Effector memory CD4-positive, alpha-beta T cell (primary cell): ENCODE measurements at places on chromosomes 7 and 10.
A peak's percentile ranks its signal among the peaks of the same experiment; 100 is the strongest.

DNA sequence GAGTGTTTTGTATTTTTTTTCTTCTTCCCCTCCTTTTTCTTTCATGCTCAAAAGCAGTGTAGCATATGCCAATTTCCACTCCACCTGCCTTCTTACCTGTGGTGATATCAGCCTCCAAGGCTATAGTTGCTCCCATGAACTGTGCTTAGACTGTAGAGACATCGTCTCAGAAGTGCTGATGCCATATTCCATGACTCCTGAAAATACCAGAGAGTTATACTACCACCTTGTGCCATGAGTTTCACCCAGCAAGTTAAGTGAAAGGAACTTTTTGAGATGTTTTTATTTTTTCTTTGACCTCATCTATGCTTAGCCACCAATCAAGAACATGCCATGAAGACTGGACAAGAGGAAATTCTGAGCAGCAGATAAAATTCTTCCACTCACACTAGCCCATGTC, 142.8 kb upstream of the SEMA3E start:
- no peak for DNase-seq

GRCh38 chr7:122143376-122143750, 686 bp downstream of the AASS start:
- no peak for DNase-seq

GRCh38 chr7:22572292-22572691, 72.3 kb upstream of the STEAP1B start:
- no peak for DNase-seq

DNA sequence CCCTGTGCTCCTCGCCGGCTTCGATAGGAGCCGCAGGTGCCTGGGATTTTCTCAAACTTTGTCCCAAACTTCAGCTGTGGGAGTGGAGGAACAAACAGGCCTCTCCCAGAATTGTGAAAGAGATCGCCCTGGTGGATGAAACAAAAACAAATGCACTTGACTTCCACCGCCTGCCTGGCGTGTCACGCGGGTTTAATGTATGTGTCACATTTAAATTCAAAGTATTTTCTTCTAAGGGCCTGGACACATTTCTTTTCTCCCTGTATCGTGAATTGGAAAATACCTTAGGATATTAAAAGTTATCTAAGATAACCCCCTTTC, 694 bp upstream of the WASL start:
- DNase-seq, result peak; percentile 12

- no peak for DNase-seq
Measured at GRCh38 chr7:99459087-99459486, 6.9 kb downstream of the ATP5MF start.

GRCh38 chr10:71039551-71039950, 151.2 kb upstream of the PCBD1 start:
- no peak for DNase-seq

- DNase-seq, result no peak
Measured at GRCh38 chr10:111767661-111768060, 415.9 kb downstream of the GPAM start.

DNA sequence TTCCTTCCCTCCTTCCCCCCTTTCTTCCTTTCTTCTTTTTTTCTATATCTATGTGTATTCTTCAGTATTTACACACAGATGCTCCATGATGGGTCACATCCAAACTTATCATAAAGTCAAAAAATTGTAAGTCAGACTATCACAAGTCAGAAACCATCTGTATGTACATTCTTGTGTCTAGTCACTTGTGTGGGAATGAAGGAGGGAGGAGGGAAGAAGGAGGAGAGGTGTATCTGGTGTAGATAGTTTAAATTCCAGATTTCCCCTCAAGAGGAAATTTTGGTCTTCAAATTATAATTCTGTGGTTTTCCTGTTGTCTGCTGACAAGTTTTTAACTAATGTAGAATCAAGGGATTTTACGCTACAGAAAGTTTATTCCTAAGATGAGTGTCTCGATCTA, 287.2 kb downstream of the ETV1 start:
- no peak for DNase-seq

- DNase-seq, result no peak
Measured at GRCh38 chr7:45033931-45034290, 33.9 kb downstream of the CCM2 start.

GRCh38 chr7:99473315-99473596, 566 bp downstream of the ZNF789 start:
- DNase-seq, result no peak

- DNase-seq, result no peak
Measured at GRCh38 chr10:36163827-36164226, 521.7 kb upstream of the FZD8 start.

GRCh38 chr7:8143151-8143874, 118.7 kb downstream of the ICA1 start:
- no peak for DNase-seq

DNA sequence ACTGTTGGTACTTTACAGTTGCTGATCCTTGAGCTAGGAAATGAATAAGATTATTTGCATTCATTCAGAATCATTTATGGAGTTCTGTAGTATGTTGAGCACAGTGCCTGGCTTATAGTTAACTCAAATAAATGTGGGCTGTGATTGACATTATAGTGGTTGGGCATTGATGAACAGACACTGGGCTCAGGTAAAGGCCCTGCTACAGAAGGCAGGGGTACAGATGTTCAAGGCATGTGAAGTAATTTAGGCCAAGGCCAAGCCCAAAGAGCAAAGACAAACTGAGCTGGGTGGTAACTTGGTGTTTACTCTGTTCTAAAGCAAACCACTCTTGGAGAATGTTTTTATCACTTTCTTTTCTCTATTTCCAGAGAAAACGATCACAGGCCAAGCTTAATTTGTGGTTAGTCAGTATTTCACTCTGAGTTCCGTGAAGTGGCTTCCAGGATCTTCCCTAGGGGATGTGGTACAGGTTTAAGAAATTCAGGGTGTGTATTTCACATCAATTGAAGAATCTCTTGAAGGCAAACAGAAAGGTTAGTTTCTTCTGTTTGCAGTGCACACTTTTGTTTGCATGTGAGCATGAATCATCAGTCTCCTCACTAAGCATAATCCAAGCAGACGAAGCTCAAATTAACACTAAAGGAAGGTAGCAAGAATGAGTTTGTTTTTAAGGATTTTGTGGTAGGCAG, 113.9 kb upstream of the PRR15 start:
- no peak for DNase-seq

GRCh38 chr10:31120961-31121685, 89.5 kb upstream of the ZNF438 start:
- DNase-seq, result no peak

GRCh38 chr7:30734497-30734896, 17.4 kb upstream of the INMT start:
- DNase-seq, result no peak

DNA sequence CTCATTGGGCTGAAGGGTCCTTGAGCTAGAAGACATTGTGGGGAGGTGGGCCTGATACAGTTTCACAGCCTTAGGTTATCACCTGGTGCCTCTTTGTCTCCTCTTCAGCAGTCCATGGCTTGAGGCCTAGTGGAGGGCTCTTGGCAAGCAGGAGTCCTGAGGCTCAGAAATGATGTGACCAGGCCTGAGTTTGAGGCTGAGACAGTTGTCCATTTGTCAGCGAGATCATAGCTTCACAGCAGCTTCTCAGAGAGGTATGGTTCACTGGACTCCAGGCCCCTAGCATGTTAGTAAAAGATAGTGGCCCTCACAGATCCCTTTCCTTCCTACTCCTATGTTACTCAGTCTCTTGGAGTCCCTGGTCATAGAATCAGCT, 19.1 kb downstream of the SUFU start:
- no peak for DNase-seq

GRCh38 chr10:95300022-95300539, 9.3 kb upstream of the PDLIM1 start:
- DNase-seq, result no peak

DNA sequence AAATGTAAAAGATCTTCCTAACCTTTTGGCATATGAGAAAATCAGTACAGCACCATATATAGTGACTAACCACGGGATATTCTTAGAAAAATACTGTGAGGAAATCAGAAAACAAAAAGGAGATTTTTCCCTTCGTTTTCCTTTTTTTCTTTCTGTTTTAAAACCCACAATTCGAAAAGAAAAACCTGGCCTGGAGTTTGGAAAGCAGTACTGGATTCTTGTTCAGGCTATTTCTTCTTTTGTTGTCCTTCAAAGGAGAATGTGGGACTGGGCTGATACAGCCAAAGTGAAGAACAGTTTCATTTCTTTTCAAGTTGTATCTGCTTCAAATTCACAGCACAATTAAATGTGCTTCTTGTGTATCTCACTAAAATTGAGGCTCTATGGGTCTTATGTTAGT, 156.8 kb upstream of the PHYHIPL start:
- DNase-seq, result no peak

DNA sequence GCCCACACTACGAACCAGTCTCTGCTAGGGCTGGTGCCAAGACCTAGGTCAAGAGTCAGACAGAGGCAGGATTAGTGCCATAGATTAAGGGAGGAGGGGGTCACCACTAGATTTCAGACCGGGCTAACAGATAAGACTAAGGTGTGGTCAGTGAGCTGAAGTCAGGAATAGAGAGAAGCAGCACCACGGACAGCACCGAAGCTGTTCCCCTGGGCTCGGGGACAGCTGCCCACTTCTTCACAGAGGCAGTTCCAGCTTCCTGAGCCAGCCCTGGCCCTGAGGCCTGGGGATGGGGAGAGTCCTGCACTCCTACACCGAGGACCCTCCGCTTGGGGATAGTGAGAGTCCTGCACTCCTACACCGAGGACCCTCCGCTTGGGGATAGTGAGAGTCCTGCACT, 11.2 kb upstream of the JAKMIP3 start:
- no peak for DNase-seq

- no peak for DNase-seq
Measured at GRCh38 chr10:22712211-22712955, 2.0 kb downstream of the PIP4K2A start.

- no peak for DNase-seq
Measured at GRCh38 chr10:132005147-132005546, 23.4 kb upstream of the BNIP3 start.

- DNase-seq, result no peak
Measured at GRCh38 chr10:114359041-114359952, 45.0 kb downstream of the AFAP1L2 start.

GRCh38 chr10:18261063-18261610, 120.9 kb downstream of the CACNB2 start:
- DNase-seq, result no peak

- no peak for DNase-seq
Measured at GRCh38 chr10:43667761-43668386, 19.2 kb upstream of the ZNF32 start.

GRCh38 chr10:87000491-87000890, 19.6 kb upstream of the FAM25A start:
- no peak for DNase-seq

DNA sequence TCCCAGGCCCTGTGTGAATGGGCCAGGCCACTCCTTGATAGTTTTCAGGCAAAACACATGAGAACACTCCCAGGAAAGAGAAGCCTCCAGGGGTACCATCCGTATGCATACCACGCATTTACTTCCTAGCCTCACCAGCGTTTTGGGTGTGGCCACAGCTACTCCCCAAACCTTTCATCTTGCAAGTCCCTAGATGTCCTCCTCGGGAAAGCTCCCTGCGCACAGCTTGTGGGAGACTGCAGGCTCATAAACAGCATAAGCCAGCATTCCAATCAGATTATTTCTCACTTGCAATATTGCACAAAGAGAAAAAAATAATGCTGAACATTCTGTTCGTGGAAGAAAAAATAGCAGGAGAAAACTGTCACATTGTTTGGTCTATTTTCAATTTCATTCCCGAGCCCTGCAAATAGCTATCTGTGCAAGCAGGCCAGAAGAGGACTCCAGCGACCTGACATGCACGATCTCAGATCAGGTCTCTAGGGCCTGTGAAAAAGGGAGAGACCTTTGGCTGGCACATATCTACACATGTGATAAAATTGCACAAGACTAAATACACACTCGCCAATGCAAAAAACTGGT, 175.6 kb downstream of the PLXNA4 start:
- no peak for DNase-seq

DNA sequence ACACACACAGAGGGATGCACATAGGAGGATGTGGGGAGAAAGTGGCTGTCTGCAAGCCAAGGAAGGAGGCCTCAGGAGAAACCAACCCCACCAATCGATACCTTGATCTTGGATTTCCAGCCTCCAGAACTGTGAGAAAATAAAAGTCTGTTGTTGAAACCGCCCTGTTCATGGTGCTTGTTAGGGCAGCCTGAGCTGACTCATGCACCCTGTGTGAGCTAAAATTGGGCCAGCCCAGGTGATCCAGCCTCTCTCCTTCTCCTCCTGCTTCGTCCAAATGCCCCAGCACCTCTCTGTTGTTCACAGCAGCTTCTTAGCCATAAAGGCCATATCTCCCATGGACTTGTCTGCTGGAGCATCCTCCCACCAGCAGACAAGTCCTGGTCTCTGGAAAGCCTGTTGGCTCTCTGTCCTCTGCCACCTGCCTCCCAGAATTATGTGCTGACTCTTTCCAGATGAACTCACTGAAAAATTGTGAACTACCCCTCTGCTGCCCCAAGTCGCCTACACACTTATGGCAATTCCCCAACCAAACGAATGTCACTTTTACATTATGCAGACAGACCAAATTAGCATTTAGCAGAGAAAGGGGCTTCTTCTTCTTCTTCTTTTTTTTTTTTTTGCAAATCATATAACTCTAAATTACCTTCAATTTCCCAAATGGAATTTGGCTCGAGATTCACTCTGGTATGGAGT, 30.2 kb upstream of the CARD11 start:
- no peak for DNase-seq

GRCh38 chr7:103811997-103812396, 177.5 kb downstream of the RELN start:
- no peak for DNase-seq

DNA sequence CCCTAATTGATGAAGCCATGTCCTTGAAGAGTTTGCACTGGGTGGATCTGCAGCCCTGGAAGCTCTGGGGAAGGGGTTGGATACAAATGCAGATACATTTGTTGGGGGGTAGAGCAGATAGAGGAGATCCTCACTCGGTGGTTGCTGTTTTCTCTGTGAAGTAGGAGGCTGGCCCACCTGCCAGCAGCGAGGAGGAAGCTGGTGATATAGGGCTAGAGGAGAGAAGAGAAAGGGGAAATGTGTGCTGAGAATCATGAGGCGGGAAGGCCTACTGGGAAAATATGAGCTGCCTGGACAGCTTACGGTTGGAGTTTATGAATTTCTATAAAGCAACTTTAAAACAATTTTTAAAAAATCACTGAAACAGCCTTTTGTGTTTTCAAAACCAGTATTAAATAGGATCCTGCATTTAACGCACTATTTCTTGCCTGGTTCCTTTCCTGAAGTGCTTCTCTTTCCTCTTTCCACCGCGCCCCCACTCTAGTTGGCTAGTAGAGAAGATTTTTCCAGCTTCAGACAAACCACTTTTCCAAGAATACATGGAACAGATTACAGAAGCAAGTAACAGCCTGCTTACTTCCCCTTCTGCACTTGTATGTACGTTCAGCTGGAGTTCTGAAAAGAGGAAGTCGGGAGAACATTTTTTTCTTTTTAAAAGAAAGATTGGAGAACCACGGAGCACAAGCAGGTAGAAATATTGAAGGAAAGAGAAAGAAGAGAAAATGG, 100.6 kb upstream of the GLCCI1 start:
- no peak for DNase-seq

- no peak for DNase-seq
Measured at GRCh38 chr7:55438085-55438756, 73.1 kb downstream of the LANCL2 start.

- DNase-seq, result no peak
Measured at GRCh38 chr7:108093851-108094331, 36.3 kb downstream of the LAMB4 start.
